ENCODE measurements at places on chromosomes 11 and 22.
A peak's percentile ranks its signal among the peaks of the same experiment; 100 is the strongest.

GRCh38 chr11:1233351-1234053, 10.6 kb downstream of the MUC5B start:
- no peak for DNase-seq

GRCh38 chr22:19057999-19058491, 64.2 kb downstream of the DGCR2 start:
- DNase-seq, result no peak

GRCh38 chr11:133507185-133507584, 25.1 kb downstream of the OPCML start:
- DNase-seq, result no peak

DNA sequence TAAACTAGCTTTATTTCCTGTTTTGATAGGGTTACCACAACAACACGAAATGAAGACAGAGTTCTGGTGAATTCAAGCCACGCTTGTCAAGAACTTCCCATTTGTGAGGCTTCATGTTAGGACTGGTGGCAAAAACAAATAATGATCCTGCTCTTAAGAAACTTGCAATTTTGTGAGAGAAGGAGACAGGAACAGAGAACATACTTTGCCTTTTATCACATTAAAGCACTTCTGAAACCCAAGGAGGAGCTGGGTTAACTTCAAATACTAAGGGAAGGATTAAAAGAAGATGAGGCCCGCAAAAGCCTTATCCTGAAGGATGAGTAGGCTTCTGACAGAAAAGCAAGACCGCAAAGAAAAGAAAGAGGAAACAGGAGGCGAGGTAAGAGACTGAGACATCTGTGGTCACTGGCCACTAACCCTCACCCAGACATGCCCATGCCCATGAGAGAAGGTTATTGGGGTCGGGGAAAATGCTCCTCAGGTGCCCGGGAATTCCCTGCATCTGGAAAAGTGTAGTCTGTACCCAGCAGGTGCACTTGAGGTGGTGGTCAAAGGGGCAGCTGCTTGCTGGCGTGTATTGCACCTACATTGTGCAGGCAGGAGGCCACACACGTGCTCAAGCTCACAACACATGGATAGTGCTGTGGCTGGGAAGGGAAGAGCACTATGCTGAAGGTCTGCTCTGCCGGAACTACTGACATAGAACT, 50.5 kb downstream of the MAPK1 start:
- no peak for DNase-seq

DNA sequence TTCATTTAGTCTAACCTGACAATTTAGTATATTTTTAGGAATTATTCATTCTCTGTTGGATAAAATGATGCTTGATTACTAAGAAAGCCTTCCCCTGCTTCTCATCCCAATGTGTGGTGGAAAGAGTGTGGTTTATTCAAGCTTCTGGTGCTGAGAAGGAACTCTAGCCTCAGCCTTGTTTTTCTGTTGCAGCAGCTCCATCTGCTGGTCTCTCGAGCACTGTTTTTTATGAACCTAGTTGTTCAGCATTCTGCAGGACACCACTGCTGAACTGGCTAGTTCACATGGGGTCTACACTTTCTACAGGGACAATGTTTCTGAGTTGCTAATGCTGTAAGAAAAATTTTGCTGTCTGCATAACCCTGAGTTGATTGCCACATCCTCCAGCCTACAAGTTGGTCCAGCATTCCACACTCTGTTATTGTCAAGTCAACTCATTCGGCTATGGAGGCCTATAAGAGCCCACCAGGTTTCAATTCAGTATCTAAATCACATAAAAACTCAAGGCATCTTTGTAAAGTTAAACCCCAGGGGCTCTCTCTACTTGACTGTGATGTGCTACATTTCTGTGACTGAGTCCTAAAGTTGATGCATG, 14.3 kb downstream of the OR2AG2 start:
- peak; percentile 27 for DNase-seq

GRCh38 chr22:48105259-48105658, 1342.8 kb downstream of the TBC1D22A start:
- no peak for DNase-seq

DNA sequence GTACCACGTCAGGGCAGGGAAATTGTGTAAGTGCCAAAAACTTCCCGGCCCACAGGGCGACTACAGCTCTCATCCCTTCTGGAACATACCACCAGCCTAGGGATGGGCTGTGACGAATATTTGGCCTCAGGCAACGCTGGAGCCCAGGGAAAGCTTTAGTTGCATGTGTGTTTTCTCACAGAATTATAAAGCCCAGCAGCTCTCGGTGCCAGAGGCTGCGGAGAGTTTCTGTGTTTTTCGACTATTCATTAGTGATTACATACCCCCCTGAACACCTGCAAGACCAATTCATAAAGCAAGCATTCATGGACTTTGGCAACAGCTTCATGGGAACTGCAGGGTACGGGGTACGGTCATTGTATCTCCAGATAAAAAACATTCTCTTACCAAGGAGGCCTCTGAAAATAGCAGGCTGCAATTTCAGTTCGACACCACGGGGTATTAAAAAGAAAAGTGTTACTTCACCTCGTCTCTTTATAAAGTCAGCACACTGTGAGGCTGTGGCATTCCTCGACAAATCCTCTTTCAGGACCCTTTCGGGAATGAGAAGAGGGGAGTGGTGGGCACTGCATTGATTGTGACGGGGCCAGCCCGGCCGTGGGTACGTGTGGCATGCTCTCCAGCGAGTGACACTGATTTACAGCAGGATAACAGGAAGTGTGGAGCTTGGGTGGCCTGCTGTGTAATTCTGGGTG, 243.6 kb upstream of the SORL1-AS1 start:
- no peak for DNase-seq

DNA sequence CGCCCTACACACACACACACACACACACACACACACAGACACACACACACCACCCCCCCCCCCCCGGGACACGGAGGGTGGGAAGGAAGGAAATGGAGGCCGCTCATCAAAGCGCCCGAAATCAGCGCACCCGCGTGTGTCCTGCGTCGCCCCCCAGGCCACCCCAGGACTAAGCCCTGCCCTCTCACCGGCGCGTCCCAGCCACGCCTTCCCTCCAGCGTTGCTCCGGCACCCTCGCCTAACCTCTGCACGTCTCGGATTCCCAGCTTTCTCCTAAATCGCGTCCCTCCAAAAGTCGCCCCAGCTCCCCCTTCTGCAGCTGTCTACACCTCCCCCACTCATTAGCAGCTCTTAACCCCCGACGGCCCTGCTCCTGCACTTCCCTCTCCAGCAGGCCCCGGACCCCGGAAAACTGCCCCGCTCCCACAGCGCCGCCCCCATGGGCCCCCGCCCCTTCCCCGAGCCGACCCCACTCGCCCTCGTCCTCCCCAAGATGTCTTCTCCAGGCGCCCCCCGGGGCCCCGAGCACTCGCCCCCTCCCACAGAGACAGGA, 557 bp downstream of the PACSIN2 start:
- DNase-seq, result no peak

GRCh38 chr11:59158206-59159068, 13.5 kb upstream of the DTX4 start:
- DNase-seq, result no peak

DNA sequence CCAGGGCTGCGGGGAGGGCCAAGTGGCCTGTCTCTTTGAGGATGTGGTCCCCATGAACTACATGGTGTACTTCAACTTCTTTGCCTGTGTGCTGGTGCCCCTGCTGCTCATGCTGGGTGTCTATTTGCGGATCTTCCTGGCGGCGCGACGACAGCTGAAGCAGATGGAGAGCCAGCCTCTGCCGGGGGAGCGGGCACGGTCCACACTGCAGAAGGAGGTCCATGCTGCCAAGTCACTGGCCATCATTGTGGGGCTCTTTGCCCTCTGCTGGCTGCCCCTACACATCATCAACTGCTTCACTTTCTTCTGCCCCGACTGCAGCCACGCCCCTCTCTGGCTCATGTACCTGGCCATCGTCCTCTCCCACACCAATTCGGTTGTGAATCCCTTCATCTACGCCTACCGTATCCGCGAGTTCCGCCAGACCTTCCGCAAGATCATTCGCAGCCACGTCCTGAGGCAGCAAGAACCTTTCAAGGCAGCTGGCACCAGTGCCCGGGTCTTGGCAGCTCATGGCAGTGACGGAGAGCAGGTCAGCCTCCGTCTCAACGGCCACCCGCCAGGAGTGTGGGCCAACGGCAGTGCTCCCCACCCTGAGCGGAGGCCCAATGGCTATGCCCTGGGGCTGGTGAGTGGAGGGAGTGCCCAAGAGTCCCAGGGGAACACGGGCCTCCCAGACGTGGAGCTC, 13.5 kb downstream of the ADORA2A start:
- DNase-seq, result no peak

GRCh38 chr11:115941044-115941443, 436.8 kb upstream of the CADM1 start:
- DNase-seq, result no peak

- DNase-seq, result no peak
Measured at GRCh38 chr11:63896071-63896470, 20.9 kb downstream of the RCOR2 start.

DNA sequence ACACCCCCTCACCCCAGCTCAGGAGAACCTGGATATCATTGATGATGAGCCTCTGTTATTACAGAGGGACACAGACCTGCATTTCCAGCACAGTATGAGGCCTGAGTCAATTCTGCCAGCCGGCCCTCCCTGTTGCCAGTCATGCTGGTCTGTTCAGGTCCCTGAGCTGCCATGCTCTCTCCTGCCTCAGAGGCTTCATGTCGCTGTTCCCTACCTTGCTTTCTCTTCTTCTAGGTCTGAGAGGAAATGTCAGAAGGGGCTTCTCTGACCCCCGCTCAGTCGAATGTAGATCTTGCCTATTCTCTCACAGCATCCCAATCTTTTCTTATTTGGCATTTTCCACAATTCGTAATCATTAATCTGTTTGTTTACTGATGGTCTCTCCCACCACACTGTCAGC, 21.8 kb upstream of the ABCC8 start:
- DNase-seq, result no peak

GRCh38 chr11:131982154-131982553, 611.7 kb downstream of the NTM start:
- no peak for DNase-seq

GRCh38 chr11:113341388-113342165, 27.2 kb downstream of the TTC12 start:
- no peak for DNase-seq

GRCh38 chr11:1088927-1089737, 14.5 kb downstream of the MUC2 start:
- no peak for DNase-seq

DNA sequence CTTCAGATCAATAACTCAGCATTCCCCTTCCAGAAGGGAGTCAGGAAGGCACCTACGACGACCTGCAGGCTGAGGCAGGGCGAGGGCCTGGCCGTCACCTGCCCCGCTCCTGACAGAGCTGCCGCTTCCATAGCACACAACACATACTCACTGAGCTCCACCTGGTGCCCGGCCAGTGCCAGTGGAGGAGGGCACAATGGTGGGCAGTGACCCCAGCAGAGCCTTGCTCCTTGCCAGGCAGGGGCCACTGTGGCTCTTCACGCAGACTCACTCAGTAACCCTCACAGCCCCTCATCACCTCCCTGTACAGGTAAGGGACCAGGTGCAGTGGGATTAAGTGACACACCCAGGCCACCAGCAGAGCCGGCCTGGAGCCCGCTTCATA, 24.6 kb downstream of the LRFN4 start:
- DNase-seq, result no peak

GRCh38 chr22:39405346-39406085, 5.9 kb downstream of the TAB1 start:
- no peak for DNase-seq

DNA sequence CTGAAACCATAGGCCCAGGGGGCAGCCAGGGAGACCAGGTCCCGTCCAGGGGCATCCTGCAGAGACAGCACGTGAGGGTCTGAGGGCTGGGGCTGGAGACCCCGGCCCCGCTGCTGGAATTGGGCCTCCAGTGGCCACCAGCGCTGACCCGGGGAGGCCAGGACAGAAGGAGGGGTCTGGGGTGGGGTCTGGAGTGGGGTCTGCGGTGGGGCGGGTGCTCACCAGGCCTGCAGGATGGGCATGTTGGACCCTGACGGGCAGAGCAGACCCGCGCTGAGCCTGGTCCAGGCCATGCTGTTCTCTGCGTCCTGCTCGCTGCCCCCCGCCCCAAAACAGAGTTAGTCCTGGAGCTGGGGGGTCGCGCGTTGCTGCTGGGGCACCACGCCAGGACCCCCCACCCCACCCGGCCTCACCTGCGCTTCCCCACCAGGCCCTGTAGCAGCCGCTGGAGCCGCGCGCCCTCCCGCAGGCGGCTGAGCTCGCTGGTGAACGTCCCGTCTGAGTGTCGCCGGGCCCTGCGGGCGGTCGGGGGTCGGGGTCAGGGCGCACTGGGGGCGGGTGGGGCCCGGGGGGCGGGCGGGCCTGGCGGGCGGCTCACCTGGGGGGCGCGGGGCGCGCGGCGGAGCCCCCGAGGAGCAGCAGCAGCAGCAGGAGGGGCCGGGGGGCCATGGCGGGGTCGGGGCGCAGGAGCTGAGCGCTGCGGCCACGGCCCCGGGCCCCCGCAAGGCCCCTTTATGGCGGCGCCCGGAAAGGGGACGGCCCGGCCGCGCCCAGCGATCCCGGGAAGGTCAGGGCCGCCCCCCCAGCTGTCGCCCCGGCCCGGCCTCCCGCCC, at the start of gene SCT:
Gene SCT (minus strand): TSS at position 707 of the 833 bp plus-strand sequence. CDS start 38 bp downstream, at position 669.
- no peak for DNase-seq

GRCh38 chr11:123298488-123299447, 103.7 kb upstream of the CLMP start:
- DNase-seq, result no peak

DNA sequence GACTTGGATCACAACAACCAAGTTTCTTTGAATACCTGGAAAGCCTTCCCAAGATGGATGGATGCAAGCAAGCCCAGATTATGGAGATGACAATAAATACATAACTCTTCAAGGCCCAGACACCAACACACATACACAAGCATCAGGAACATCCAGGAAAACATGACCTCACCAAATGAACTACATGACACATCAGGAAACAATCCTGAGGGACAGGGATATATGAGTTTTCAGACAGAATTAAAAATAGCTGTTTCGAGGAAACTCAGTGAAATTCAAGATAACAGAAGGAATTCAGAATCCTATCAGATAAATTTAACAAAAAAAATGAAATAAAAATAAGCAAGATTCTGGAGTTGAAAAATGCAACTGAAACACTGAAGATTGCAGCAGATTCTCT, 659.4 kb downstream of the METTL15 start:
- DNase-seq, result no peak

- DNase-seq, result no peak
Measured at GRCh38 chr22:28918550-28919271, 35.3 kb downstream of the ZNRF3 start.

DNA sequence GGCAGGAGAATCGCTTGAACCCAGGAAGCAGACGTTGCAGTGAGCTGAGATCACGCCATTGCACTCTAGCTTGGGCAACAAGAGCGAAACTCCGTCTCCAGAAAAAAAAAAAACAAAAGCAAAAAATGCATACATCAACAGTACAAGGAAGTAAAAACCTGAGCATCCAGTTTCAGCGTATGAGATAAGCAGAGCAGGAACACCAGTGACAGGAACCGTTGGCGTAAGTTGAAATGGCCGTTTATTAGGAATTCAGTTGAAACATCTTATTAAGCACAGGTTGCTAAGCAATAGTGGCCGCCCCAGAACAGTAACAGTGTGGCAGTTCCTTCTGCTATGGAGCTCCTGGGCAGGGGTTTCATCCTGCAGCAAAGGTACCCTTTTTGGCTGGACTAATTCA, 4.0 kb upstream of the L3MBTL2 start:
- DNase-seq, result no peak
